CD4-positive, alpha-beta memory T cell (primary cell): ENCODE measurements at places on chromosomes 12 and 14. TPM values are rescaled to one million over a fixed set of nuclear protein-coding genes. Genes with fewer than 3 reads are reported as not detected.

HOXC5 gene
- polyA plus RNA-seq = not detected

CLEC9A gene
- polyA plus RNA-seq = not detected

CD163 gene
- not detected for polyA plus RNA-seq

KRT86 gene
- not detected for polyA plus RNA-seq

GRCh38 chr12:101116911-101117310 is 93.1 kb downstream of the SLC5A8 start:
- no peak for DNase-seq

ALG10B gene
- polyA plus RNA-seq = 2.0 TPM

DNA sequence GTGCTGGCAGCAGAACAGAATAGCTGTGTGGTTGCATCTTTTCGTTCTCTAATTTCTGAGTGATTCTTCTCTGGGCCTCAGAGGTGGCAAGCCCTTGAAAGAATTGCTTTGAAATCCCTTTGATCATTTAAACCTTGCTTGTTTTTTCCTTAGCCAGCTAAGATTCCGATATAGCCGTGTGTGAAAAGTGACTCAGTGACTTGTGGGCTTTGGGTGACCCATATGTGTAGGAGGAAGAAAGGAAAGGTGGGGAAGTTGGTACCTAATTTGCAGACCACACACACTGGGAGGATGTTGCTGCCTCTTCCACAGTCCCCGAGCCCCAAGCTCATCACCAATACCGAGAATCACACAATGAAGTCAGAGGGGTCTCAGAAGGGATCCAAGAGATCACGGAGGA is 18.8 kb downstream of the SLC24A4 start:
- no peak for DNase-seq

DNA sequence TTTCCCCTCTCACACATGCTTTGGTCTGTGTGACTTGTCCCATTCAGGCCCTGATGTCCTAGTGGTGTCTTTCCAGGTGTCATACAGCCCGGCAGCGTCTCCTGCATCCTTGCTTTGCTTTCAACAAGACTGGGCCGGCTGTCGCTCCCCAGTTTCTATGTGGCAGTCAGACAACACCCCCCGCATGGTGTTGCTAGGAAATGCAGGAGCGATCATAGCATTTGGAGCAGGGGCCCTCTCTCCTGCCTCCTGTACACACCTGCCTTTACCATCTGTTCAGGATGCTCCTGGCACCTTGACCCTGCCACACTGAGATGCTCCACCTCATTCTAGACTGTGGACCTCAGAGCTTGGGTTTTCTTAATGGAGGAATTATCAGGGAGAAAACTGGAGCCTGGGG is 29.5 kb downstream of the CACNA1C start:
- no peak for DNase-seq
